ENCODE measurements at places on chromosomes 4 and X.

DNA sequence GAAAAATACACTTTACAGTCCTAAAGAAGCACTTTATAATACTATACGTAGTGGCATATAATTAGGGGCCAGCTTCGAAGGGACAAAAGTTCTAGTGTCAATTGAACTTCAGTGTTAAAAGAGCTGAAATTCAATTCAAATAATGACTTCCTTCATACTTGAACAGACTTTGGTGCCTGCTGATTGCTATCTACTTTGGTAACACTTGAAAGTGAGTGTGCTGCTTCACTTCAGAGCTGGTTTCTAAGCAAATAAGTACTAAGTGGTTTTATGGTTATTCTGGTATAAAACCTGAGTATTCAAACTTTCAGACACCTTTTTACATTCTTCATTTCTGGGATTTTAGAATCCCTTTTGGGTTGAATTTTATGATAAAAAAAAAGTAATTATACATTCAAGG is 107.0 kb downstream of the SLC4A4 start:
- DNase-seq, result no peak

- DNase-seq, result no peak
Measured at GRCh38 chr4:146852360-146852759, 93.3 kb downstream of the TTC29 start.

DNA sequence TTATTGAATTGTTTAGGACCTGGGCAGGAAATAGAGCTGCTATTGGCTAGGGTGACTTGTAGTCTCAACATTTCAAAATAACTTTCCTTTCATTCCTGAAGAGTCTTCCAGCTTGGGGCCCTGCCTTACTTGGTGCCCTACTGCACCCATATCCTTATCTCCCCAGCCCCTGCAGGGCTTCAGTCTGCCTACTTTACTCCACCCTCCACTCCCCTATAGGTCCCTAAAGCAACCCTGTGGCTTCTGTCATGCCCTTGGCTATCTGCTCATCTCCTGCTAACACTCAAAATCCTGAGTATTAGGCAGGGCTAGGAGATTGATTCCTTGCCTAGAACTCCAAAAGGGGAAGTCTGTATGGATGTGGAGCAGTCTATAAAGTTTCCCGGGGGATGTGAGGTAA is 57.6 kb upstream of the PRKG2 start:
- DNase-seq, result no peak

- DNase-seq, result no peak
Measured at GRCh38 chrX:153475271-153475670, 4.9 kb upstream of the HAUS7 start.

GRCh38 chr4:38785901-38786402 is 3.2 kb upstream of the TLR10 start:
- DNase-seq, result no peak

DNA sequence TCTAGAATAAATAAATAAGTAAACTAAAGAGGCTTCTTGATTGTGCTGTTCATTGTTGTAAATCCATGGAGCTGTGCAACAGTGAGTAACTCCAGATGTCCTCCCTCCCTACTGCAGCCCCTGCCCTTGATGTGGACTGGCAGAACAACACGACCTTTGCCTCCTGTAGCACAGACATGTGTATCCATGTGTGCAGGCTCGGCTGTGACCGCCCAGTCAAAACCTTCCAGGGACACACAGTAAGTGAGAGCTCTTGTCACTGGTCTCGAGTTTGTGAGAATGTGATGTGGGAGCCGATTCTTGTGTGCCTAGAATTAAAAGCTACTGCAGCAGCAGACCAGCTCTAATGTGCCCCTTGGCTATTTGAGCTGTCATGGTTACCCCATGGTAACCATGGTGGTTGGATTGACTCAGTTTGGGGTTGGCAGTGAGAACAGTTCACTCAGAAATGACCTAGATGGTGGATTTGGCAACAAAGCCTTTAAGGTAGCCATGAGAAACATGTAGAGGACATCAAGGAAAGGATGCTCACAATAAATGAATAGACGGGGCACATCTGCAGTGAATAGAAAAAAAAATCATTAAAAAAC is 60.7 kb downstream of the GPR143 start:
- no peak for DNase-seq

DNA sequence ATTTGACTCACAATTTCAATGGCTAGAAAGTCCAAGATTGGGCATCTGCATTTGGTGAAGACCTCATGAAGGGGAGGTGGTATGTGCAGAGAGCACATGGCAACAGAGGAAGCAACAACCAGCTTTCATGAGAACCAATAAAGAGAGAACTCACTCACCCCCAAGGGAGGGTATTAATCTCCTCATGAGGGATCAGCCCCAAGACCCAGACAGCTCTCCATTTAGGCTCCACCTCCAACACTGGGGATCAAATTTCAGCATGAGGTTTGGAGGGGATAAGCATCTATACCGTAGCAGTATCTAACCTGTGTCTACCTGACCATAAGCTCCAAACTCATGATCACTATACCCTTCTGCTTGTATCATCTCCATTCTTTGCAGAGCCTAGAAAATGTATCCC is 9.3 kb upstream of the TBC1D19 start:
- no peak for DNase-seq

DNA sequence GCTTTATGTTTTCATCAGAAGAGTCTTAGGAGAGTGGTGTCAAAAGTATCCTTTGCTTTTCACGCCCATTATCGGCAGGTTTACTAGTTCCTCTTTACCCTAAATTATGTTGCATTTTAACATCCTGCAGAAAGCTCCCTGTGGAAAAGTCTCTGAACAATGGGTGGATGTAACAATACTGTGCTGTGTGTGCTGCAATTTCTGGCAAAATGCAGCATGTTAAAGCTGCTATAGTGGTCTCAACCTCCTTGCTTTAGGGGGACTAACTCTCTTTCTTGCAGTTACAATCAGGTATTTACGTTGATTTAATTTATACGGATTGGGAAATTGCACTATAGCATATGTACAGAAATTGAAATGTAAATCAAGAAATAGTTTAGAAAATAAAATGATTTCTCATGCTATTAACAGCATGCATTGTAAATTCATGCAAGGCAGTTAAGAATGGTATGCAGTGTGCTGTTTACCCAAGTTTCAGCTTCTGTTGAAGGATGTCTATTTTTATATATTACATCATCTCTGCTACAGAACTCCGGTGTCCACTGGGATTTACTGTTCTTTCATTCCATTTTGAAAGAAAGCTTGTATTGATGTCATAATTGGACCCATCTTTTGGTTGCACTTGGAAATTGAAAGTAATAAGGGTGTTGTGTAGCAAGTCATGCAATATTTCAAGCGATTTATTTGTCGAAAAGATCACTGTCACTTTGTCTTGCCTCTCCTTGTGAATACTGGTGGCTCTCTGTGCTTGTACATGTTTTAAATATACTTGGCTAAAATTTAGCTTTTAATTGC is 145.7 kb downstream of the RAPGEF2 start:
- no peak for DNase-seq

Data from CD4-positive, alpha-beta T cell treated with Interleukin-6 at 100 ng/mL for 8 hours (primary cell).